Islet precursor cell (in vitro differentiated cells): ENCODE measurements at places on chromosomes 3 and 15.

GRCh38 chr15:48978638-48979037, 14.9 kb upstream of the SHC4 start:
- DNase-seq = peak; percentile 28

GRCh38 chr3:17412950-17413530, 329.4 kb downstream of the TBC1D5 start:
- DNase-seq = no peak

DNA sequence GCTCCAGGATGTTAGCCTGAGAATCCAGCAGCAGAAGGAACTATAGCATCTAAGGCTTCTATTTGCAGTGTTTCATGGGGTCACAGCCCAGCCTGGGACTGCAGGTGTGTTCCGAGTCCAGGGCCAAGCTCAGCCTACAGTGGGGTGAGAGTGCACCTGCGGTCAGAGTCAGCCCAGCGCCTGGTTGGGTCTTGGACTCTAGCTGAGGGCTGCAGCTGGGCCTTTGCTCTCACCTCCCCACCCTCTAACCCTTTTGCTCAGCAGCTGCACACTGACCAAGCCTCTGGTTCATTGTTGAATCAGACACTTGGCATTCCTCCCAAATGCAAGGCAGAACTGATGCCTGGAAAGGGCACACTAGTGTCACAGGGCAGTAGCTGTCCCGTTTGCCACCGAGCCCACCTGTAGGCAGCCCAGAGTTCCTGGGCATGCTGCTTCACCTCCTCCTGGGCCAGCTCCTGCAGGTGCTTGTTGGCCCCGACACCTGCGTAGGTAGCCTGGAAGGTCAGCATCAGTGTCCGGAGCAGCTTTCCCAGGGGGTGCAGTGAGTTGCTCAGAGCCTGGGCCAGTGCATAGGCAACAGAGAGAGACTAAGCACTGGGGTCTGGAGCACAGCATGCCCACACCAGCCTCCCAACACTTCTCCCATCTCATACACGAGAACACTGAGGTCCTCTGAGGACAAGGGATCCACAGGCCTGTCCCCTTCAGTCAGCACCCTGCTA, 17.5 kb downstream of the ALS2CL start:
- peak; percentile 42 for DNase-seq

DNA sequence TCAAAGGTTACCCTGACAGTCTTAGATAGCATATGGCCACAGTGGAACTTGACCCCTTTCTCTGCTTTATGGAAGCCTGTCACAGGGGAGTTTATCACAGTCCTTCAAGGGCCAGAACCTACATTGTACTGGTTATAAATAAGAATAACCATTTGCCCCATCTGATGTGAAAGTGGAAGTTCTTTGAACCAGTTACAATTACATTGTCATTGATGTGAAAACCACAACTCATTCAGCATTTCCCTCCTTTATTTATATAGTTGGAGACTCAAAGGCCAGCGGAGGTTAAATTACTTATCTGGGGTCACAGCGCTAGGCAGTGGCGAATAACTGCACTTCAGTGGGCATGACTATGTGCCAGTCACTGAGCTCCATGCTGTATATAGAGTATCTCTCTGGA, 60.5 kb upstream of the TBC1D5 start:
- no peak for DNase-seq

DNA sequence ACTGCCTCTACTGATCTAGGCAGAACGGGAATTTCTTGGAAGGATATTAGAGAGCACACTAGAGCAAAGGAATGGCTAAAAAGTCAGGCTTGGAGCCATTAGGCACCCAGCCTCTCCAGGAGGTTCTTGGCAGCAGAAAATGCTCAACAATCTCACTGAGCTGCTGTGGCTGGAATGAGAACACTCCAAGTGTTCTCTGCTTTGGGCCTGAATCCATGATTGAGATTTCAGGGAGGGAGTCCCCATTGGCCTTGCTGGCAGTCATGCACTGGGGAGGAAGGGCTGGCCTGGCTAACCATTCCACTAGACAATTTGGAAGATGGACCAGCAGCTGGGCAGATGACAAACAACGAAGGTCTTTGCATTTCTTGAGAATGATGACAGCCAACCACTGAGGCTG, 362.6 kb downstream of the SHQ1 start:
- no peak for DNase-seq

- DNase-seq = peak; percentile 5
Measured at GRCh38 chr15:58506783-58507668, 75.2 kb downstream of the LIPC start.

DNA sequence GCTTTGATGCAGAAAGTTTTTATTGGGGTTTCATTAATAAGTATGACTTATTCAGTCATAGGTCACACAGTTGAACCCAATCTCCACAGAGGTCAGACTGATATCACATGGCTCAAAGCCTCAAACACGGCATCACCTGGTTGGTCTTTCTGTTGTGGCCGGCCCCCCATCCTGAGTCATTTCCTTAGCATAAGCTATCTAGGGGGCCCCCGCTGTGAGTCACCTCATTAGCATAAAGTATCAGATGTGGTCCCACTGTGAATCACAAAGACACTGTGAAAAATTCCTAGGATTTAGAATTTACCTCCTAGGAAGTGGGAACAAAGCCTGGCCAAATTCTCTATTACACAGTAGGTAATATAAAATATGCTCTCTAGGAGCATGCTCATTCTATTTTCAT, 502.2 kb downstream of the PYDC2 start:
- no peak for DNase-seq

DNA sequence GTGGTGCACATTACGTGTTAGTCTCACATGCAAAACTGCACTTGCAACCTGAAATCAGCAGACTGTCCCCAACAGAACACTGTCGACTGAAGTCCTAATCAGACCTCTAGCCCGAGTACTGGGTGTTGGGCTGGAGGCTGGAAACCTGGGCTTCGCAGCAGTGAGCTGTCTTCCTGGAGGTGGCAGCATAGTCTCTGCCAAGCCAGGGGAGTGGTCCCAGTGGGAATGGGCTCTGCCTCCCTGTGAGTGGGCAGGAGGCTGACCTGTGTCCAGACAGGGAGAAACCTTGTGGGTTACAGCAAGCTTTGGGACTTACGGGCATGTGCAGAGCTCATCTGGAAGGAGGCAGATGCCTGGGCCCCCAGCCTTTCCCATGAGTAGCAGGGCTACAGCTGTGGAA, 38.2 kb upstream of the MYZAP start:
- DNase-seq = no peak

GRCh38 chr15:50814634-50815033, 49.1 kb upstream of the SPPL2A start:
- DNase-seq = no peak

GRCh38 chr3:37248164-37248563, 73.8 kb upstream of the LRRFIP2 start:
- no peak for DNase-seq

- DNase-seq = no peak
Measured at GRCh38 chr15:72902245-72902918, 118.8 kb upstream of the ADPGK start.

GRCh38 chr3:159865041-159865579, 123.5 kb upstream of the IL12A start:
- DNase-seq = no peak

GRCh38 chr15:68228971-68229385, 550 bp downstream of the CLN6 start:
- no peak for DNase-seq

DNA sequence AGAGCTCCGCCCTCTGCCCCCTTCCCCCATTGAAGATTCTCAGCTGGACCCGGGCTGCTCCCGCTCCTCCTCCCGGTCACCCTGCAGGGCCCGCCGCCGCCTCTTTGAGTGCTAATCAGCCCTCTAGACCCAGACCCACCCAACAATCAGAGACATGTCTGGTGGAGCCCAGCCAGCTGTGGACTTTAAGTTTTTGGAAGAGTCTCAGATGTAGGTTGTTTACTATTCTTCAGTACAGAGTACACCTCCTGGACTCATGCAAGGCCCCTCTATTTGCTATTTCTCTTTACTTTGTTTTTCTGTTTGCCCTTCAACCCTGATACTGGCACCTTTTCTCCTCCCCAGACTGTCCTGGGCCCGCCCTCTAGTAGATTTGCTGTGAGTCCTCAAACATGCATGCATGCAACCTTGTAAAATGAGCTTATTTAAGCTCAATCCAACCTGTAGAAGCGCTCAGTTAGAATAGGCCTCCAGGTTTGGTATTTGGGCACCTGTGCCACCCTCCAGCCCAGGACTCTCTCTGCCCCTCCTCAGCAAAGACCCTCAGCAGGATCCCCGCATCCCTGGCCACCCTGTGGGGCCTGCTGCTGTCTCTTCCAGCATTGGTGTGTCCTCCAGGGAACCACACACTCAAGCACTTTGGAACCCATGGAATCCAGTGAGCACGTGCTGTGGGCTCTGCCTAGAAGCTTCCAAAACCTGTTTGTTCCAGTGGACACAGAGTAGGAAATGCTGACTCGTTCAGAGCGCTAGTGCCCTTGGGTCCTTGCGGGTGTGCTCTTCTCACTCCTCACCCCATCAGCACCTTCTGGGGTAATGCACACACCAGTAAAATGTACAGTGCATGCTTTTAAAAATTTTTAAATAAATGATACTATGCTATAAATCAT, 4.6 kb downstream of the PRR23E start:
- DNase-seq = peak; percentile 19

GRCh38 chr3:141000686-141001085, 50.5 kb upstream of the SPSB4 start:
- DNase-seq = no peak

DNA sequence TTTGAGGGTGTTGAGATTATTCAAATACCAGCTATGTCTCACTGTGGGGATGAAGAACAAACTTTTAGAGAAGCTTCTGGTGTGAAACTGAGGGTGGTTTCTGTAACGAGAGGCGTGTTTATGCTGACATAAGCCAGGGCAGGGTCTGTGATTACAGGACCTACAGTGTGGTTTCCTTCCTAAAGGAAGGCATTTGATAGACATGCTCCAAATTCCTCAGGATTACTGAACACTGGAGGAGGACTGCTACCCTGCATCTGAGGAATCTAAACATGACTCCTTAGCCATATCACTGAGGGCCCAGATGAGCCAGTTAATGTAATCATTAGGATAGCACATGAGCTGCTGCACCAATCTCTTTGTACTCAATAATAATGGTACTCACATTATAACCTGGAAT, 328.4 kb upstream of the UMPS start:
- peak; percentile 89 for DNase-seq

- DNase-seq = no peak
Measured at GRCh38 chr3:102297072-102297658, 137.7 kb upstream of the ZPLD1 start.

DNA sequence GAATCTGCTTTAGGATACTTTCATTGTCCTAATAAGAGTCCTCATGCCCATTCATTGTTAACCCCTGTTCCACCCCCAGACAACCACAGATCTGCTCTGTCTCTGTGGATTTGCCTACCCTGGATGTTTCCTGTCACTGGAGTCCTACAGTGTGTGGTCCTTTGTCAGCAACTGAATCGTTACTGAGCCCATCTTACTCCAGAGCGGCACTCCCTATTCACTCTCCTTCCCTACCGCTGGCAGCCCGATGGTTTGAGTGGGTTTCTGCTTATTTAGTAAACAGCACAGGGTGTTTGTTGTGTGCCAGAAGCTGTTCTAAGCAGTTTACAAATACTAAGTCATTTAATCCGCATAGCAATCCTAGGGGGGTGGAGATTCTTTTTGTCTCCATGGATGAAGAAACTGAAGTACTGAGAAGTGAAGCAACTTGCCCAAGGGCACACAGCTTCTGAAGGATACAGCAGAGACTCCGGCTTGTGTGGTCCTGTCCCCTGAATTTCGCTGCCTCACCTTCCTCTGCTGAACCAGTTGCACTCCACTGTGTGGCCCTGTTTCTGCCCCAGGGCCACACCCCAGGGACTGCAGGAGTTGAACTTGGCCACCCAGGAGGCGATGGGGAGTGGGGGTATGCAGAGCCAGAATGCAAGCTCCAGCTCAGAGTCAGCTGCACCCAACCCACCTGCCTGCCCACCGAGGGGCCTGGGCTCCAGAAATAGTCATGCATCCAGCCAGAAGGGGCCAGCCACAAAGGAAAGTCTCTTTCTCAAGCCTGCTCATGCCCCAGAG, 56.5 kb upstream of the SLC6A1 start:
- no peak for DNase-seq

DNA sequence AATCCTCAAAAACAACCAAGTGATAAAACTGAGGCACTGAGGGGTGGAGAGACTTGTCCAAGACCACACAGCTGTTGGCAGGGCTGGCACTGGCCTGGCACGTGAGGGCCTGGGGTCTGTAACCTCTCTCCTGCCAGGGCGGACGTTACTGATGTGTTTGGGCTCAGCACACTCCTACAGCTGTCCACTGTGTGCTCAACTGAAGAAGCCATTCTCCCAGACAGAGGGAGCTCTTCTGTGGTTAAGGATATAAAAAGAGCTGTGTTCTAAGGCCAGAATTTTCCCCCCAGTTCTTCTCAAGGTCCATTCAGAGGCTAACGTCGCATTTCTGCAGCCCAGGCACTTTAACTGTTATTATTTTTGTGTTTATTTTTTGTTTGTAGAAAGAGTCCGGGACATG, 429.0 kb upstream of the ATP11B start:
- DNase-seq = no peak
